CD4-positive, alpha-beta T cell treated with Interleukin-12 subunit alpha and Interleukin-12 subunit beta, for 1 hour (primary cell): ENCODE measurements at places on chromosomes 12 and 14.

- no peak for DNase-seq
Measured at GRCh38 chr12:40615590-40615989, 76.6 kb upstream of the CNTN1 start.

DNA sequence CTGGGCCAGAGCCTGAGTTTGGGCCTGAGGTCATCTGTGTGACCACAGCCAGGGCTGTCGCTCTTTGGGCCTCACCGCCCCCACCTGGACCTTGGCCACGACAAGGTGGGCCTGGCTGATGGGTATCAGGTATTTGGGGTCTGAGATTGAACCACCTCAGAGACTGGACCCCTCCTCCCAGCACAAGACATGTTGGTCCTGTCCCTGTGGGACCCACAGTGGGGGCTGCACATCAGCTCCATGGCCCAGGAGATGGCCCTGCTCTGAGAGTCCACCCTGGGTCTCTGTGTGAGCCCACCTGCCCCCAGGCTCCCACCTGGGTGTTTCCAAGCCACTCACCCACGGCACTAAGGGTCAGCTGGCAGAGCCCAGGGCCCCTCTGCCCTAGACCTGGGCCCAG is 20.6 kb downstream of the BEGAIN start:
- DNase-seq, result no peak

DNA sequence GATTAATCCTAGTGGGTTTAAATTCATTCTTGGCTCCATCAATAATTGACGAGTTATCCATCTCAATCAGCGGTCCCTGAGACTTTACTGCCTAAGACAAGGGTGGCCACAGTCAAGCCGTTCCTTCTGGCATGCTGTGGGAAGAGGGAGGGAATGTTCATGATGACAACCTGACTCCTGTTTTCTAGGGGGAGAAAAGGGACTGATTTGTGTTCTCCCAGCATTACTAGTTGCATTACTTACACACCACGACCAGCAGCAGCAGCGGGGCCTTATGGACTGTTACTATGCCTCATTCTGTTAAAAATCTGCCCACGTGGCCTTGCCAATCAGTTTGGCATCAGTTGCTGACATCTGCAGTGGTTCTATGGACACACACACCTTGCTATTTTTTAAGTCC is 29.9 kb downstream of the PLEKHG7 start:
- no peak for DNase-seq

DNA sequence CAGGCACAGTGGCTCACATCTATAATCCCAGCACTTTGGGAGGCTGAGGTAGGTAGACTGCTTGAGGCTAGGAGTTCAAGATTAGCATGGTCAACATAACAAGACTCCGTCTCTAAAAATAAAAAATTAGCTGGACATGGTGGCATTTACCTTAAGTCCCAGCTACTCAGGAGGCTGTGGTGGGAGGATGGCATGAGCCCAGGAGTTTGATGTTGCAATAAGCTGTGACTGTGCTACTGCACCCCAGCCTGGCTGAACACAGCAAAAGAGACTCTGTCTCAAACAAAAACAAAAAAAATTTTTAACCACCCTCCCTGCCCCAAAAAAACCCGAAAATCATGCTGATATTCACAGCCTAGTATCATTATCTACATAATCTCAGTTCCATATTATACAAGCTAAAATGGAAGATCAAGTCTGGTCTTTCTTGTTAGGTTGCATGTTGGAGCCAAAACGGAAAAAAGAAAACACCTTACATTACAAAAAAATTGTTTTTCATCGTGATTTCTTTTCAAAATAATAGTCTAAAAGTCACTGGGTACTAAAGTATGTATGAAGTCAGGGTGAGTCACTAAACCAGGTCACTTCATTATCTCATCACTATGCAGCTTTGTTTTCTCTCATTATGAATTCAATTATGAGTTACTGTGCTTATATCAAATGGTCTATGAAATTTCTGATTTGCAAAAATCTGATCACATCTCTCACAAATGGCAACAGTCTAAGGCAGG is 13.8 kb downstream of the GXYLT1 start:
- no peak for DNase-seq
